ENCODE measurements at places on chromosomes 3 and 15. TPM values are rescaled to one million over a fixed set of nuclear protein-coding genes. Genes with fewer than 3 reads are reported as not detected.

The LRRK1 gene
- 9.8 TPM for total RNA-seq

The CAMK2N2 gene
- not detected for total RNA-seq

The DCP1A gene
- 18.4 TPM for total RNA-seq

The SEMA7A gene
- 1.0 TPM for total RNA-seq

The CD276 gene
- 121 TPM for total RNA-seq

The DNASE1L3 gene
- not detected for total RNA-seq

The CXCR6 gene
- not detected for total RNA-seq

The GRAMD2A gene
- total RNA-seq, result not detected

The CMTM8 gene
- 3.3 TPM for total RNA-seq

The STXBP5L gene
- not detected for total RNA-seq
